ENCODE measurements at places on chromosomes 7 and 10. TPM values are rescaled to one million over a fixed set of nuclear protein-coding genes. Genes with fewer than 3 reads are reported as not detected.

SPDYE6 gene
- polyA plus RNA-seq: 2.3 TPM

SFRP4 gene
- polyA plus RNA-seq: 0.54 TPM

VIPR2 gene
- polyA plus RNA-seq: 0.33 TPM

ASAH2 gene
- polyA plus RNA-seq: 5.0 TPM

TCAF1 gene
- polyA plus RNA-seq: 106 TPM

AGAP3 gene
- 100 TPM for polyA plus RNA-seq

ATOH7 gene
- polyA plus RNA-seq: 0.12 TPM

VENTX gene
- polyA plus RNA-seq: 0.32 TPM

Measured in right lung (tissue), 10 donors.